Ovary (tissue), 10 donors: ENCODE measurements at places on chromosomes 16 and 17. TPM values are rescaled to one million over a fixed set of nuclear protein-coding genes. Genes with fewer than 3 reads are reported as not detected.

Gene DYNC1LI2
- polyA plus RNA-seq = 91.3 TPM

Gene KRT27
- not detected for polyA plus RNA-seq

Gene EEF2K
- polyA plus RNA-seq = 8.4 TPM

Gene NPW
- polyA plus RNA-seq = 0.17 TPM

Gene ATP2A3
- 2.5 TPM for polyA plus RNA-seq

Gene KCNAB3
- 1.9 TPM for polyA plus RNA-seq

Gene SECTM1
- 7.9 TPM for polyA plus RNA-seq

Gene CCDC47
- polyA plus RNA-seq = 32.6 TPM

Gene FBXL16
- polyA plus RNA-seq = 0.22 TPM

Gene SYCE1L
- polyA plus RNA-seq = 5.6 TPM

Gene LPO
- polyA plus RNA-seq = not detected
